ENCODE measurements at places on chromosomes 5 and 9. TPM values are rescaled to one million over a fixed set of nuclear protein-coding genes. Genes with fewer than 3 reads are reported as not detected.

The TAF11L14 gene
- not detected for total RNA-seq

The SLC6A19 gene
- not detected for total RNA-seq

The ANKRD33B gene
- total RNA-seq, result 2.4 TPM

The ALDOB gene
- not detected for total RNA-seq

The ZSWIM6 gene
- 10.4 TPM for total RNA-seq

The HTR1A gene
- not detected for total RNA-seq

The SCGB3A2 gene
- total RNA-seq, result not detected

The ERCC8 gene
- 32.8 TPM for total RNA-seq

The SPINK7 gene
- not detected for total RNA-seq

The STING1 gene
- total RNA-seq, result 14.2 TPM

The SPINK4 gene
- not detected for total RNA-seq

The DMRT3 gene
- total RNA-seq, result not detected

The CCDC127 gene
- total RNA-seq, result 5.3 TPM

The CTNND2 gene
- total RNA-seq, result under 0.01 TPM

The TMEM252 gene
- total RNA-seq, result not detected

The PCDHB10 gene
- 0.42 TPM for total RNA-seq

The DAB2IP gene
- 20.1 TPM for total RNA-seq

The MEIKIN gene
- total RNA-seq, result not detected

The SMIM33 gene
- total RNA-seq, result not detected

The PCDH12 gene
- total RNA-seq, result under 0.01 TPM

The TTC1 gene
- total RNA-seq, result 63.5 TPM

The SLC1A3 gene
- 14.3 TPM for total RNA-seq

The TAF11L10 gene
- not detected for total RNA-seq

The SLC22A5 gene
- 4.2 TPM for total RNA-seq

The CCNI2 gene
- total RNA-seq, result not detected

The SLC6A7 gene
- not detected for total RNA-seq

The GABRB2 gene
- 0.30 TPM for total RNA-seq

The CCDC171 gene
- total RNA-seq, result 2.4 TPM

The PCSK1 gene
- not detected for total RNA-seq

The TMEM174 gene
- total RNA-seq, result not detected

The ELOVL7 gene
- total RNA-seq, result not detected

Data from smooth muscle cell of the umbilical artery (primary cell).